ENCODE measurements at places on chromosomes 5 and 9.

DNA sequence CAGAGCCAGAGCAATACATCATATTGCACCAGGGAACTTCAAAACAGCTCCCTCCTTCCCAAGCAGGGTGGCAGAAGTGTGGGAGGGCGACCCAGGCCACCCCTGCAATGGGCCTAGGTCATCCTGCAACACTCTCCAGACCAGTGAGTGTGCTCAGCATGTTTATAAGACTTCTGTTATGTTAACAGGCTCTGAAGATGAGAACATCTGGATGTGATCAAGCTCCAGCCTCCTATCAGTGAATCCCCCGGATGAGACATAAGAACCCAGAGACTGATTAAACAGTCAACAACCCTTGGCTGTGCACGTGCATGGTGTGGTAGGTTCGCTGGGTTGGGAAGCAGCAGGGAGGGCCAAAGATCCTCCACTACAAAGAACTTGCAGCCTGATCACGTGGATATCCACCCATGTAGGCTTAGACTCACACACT is 63.3 kb downstream of the ABCA1 start:
- no peak for DNase-seq

DNA sequence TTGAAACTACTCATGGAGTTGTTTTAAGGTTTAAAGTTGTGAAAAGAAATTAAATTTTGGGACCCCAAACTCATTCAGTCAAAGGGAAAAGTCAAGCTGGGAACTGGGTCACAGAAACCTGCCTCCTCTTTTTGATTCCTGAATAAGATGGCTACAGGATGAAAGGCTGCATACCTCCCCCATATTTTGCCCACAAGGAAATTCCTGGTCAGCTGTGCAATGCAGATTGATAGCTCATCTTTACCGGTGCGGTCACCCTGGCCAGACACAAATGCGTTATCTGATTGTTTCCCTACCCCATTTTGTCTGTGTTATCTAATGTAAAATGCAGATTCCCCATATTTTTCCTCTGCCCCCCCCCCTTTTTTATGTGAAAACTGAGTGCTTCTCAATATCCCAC is 1.3 kb downstream of the HAVCR2 start:
- no peak for DNase-seq

DNA sequence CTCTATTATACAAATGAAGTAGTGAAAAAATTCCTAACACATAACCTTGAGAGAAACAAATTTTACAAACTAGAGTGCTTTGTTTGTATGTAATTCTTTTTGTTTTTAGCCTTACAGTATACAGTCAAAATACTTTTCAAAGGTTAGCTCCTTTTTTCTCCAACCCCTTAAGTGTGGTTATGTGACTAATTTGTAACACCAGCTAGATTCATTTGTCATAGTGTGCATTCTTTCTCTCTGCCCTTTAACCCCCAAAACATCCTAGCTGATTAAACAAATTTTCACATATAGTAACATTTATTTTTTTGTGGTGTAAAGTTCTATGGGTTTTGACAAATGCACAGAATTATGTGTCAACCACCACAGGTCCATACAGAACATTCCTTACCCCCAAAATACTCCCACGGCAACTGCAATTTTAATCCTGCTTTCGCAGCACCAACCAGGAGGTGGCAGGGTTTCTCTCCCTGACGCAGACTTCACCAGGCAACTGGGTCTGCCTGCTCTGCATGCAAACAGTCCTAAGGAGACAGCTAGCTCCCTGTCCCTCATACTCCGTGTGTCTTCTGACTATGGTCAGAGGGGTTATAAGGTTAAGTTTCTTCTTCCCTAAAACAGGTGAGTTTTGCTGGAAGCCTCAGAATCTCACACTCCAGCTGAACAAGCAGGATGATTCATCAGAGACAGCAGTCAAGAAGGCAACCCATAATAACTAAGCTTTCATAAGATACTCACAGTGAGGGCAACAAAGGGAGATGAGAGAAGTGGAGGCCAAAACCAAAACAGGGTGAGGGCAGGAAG is 44.5 kb upstream of the NR5A1 start:
- DNase-seq, result peak; percentile 43

DNA sequence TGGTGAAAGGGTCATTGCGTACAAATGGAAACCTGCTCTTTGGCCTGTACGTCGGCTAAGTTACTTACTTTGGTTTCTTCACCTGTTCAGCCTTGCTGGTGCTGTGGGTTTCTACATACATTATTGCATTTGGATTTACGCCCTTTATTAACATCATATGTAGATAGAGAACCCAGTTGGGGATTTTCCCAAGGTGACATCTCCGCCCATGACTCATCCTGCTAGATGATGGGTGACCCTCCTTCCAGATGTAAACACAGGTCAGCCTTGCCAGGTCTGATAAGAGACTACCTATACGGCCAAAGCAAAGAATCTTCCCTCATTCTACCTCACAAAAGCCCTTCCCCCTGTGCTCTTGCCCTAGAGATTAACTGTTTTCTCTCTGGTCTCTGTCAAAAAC is 360.9 kb downstream of the KDM4C start:
- no peak for DNase-seq

DNA sequence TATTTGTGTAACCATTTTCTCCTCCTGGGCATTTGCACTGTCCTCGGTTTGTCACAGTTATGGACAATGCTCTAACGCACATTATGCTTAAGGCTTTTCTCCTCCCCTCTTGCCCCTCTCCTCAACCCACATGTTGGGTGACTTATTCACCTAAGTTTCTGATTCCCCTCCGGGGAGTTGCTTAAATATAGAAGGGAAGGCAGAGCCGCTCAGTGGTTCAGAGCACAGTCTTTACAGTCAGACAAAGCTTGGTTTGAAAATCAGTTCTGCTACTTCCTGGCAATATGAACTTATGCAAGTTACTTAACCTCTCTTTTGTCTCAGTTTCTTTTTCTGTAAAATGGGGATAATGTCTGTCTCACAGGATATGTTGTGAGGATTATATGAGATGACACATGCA is 41.2 kb upstream of the SPRY4 start:
- no peak for DNase-seq

- no peak for DNase-seq
These were observed 95.3 kb downstream of the PTTG1 start for GRCh38 chr5:160516696-160517530.

DNA sequence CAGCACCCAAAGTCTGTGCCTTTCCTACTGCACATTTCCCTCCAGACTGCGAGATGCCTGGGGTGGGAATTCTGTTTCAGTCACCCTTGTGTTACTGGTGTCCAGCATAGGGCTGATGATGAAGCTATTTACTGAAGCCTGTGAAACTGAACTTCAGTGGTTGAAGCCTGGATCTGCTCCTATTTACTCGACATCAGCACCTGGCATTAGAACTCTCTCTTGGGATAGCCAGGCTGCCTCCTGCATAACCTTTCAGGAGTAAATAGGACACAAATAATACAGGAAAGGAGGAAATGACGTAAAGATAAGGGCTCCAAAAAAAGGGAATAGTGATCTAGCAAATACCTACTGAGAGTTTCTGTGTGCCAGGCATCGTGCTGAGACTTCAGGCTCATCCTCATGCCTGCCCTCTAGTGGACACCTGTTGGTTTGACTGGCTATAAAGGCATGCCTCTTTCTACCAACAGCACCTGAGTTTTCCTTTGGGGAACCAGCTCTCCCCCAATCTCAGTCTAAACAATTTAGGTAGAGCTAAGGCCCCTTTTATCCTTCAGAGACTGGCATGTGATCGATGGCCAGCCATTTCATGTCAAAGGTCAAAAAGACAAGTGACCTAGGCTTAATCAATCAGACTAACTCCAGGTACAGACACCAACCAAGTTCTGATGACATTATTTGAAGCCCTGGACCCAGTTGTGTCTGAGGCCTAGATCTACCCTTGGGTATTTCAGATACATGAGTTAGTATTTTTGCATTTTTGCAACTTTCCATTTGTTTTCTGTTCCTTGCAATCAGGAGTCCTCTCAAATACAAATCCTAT is 192.1 kb upstream of the TRIM32 start:
- DNase-seq, result no peak

- no peak for DNase-seq
These were observed 1.2 kb downstream of the GRIN3A start for GRCh38 chr9:101737165-101737704.

- DNase-seq, result no peak
These were observed 107.2 kb downstream of the ARHGEF28 start for GRCh38 chr5:73733219-73733618.

DNA sequence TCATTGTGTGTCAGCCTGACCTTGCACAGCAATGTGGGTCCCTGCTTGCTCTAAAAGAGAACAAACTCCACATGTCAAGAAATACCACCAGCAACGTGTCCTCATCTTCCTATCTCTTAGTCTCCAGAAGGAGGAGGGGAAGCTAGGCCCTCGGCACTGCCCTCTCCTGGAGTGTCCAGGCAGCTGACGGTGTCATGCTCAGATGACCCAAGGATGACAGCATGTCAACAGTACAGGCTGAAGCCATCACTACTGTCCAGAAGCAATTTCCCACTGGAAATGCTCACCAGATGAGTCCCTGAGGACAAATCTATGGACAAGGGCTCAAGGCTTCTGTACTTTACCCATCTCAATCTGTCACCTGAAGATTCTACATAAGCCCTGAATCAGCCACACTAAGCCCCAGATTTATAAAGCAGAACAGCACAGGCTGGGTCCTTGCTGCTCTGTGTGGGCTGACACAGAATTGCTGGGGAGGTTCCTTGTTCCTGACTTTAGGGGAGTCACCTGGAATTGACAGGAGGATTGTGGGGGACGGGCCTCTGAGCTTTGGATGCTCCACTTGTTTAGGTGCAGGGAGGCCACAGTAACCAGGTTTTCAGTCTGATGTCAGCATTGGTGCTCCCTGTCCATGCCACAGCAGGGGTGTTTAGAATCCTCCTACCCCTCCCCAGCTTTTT is 210.2 kb downstream of the DAB2IP start:
- no peak for DNase-seq
